Tibial nerve (tissue), 4 donors: ENCODE measurements at places on chromosomes 11 and 22.

GRCh38 chr11:3738241-3738640 is 59.1 kb downstream of the NUP98 start:
- DNase-seq, result no peak

DNA sequence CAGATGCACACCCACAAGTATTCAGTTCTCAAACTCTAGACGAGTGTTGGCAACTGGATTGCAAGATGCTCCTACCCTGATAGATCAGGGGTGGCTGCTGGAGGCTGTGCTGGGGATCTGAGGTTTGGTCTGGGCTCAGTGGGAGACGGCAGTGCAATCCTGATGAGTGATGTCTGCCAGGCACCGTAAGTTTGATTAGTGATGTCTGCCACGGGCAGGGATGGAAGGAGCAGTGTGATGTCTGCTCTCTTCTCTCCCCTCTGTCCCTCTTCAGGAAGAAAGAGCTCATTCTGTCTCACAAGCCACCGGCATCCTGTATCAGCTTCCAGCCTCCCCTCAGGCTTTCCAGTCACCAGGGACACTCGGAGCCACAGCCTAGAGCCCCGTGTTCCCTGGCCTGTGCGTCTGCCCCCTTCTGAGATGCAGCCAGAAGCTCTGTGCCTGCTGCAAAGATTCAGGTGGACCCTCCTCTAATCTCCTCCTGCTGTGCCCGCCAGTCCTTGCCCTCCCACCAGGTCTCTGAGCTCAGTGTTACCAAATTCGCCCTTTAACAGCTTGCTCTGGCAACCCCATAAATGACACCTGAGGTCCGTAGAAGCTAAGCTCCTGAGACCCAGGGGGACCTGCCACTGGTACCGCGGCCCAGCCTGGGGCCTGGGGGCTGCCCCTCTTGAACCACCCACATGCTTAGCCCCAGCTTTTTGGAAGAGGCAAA is 19.9 kb downstream of the TP53I11 start:
- no peak for DNase-seq

DNA sequence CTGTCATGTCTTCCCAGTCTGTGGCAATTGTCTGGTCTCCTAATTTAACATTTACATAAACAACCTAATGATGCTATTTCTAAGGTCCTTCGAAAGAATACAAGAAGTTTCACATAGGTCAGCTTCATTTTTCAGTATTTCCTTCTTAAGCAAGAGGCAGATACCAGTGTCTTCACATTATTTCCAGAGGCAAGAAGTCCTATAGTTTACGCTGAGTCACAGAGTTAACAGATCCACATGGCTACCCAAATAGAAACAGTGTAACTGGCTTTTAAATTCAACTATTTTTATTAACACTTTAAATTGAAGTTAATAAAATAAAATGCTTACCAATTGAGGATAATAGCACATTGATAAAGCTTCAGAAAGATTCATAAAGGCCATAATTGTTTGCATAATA is 10.9 kb downstream of the PRRG4 start:
- no peak for DNase-seq

DNA sequence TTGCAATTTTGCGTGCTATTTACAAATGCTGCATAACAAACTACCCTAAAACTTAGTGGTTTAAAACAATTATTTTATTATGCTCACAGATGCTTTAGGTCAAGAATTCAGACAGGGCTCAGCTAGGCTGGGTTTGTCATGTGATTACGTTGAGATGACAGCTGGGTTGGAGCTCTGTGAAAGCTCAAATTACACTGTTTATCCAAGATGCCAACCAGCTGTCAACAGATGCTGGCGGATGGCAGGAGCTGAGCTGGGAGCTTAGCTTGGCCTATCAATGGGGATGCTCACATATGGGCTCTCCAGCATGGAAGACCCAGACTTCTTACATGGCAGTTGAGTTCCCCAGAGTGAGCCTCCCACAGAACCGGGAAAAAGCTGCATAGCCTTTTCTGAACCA is 62.7 kb downstream of the STK33 start:
- DNase-seq, result no peak

DNA sequence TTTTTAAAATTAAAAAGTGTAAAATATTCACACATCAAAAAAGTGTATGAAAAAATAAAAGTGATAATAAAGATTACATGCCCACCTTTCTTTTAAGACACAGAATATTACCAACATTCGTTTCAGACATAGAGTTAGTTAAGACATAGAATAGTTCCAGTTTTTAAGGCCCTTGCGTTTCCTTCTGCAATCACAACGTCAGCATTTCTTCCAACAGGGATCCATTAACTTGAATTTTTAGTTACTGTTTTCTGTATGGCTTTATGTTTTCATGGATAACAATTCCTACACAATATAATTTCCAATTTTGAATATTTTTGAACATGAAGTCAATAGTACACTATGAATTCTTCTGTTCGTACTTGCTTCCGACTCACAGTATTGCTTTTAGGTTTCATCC is 170.8 kb upstream of the C11orf87 start:
- no peak for DNase-seq

GRCh38 chr11:3222003-3222855 is 3.6 kb upstream of the MRGPRG start:
- DNase-seq, result no peak

DNA sequence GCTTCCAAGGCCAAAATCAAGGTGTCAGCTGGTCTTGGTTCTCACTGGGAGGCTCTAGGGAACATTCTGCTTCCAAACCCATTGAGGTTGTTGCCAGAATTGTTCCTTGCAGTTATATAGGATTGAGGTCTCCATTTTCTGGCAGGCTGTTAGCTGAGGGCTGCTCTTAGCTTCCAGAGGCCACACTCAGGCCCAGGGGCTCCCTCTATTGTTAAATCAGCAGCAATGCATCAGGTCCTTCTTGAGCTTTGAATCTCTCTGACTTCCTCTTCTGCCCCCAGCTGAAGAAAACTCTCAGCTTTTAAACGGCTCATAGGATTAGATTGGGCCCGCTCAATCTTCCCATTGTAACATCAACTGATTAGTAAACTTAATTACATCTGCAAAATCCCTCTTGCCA is 39.3 kb upstream of the BSX start:
- DNase-seq, result no peak

DNA sequence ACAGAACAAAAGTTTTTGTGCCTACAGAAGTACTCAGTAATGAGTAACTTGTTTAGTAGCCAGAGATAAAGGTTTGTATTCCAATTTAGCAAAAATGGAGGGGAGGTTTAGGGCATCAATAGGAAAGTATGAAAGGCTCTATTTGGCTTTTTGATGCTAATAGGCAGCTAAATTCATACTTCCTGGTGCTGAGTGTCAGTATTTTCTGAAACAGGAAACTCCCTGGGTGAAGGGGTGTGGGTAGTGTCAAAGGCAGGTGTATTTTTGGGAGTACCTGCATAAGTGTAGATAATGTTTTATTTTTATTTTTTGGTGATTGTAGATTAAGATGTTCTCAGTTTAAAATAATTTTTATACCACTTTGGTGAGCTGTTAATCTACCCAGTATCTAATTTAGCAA is 29.3 kb upstream of the MMP7 start:
- no peak for DNase-seq
